ENCODE measurements at places on chromosomes 1 and 21.

- DNase-seq, result no peak
Measured at GRCh38 chr1:17909634-17910033, 154.5 kb downstream of the ACTL8 start.

DNA sequence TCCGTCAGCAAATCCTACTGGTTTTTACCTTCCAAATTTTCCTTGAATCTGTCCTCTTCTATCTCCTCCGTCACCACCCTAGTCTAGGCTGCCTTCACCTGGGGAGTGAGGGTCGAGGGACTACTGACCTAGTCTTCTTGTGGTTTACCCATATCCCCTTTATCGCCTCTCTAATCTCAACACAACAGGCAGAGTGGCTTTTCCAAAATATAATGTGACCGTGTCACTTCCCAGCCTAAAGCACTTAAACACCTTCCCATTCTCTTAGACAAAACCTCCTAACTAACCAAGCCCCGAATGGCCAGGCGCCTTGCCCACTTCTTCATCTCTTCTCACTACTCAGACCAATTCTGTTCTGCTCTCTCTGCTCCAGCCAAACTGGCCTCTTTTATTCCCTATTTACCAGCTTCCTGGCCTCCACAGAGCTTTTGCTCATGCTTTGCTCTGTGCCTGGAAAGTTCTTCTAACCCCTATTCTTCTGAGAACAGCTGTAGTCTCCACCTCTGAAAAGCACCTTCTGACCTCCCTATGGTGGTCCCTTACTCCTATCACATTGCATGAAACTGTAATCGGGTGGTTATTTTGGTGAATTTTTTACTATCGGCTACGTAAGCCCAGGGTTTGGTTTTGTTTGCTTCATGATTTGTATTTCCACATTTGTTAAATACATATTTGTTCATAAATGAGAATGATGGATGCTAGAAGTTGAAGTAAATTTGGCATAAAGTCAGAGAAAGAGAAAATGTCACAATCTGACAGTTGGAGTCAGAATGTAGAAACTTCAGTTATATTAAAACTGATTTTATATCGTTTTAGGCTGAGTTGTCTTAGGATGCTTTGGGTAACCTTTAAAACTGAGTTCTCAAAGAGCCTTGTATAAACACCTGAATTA, 1.2 kb upstream of the NBPF1 start:
- no peak for DNase-seq

GRCh38 chr1:154325583-154326545, 539 bp downstream of the ATP8B2 start:
- peak; percentile 57 for DNase-seq

DNA sequence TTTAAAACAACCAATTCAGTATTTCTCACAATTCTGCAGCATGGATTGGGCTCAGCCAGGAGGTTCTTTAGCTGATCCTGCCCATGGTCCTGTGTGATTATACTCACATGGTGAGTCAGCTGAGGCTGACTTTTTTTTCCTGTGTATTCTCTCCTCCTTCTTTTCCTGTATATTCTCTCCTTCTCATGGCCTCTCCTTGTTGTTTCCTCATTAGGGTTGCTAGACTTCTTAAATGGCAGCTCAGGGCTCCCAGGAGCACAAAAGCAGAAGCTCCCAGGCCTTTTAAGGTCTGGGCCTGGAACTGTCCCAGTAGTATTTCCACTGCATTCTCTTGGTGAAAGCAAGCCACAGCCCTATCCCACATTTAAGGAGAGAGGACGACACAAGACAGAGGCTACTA, 26.8 kb downstream of the VANGL1 start:
- no peak for DNase-seq

GRCh38 chr1:239882967-239883366, 208.7 kb upstream of the FMN2 start:
- no peak for DNase-seq

DNA sequence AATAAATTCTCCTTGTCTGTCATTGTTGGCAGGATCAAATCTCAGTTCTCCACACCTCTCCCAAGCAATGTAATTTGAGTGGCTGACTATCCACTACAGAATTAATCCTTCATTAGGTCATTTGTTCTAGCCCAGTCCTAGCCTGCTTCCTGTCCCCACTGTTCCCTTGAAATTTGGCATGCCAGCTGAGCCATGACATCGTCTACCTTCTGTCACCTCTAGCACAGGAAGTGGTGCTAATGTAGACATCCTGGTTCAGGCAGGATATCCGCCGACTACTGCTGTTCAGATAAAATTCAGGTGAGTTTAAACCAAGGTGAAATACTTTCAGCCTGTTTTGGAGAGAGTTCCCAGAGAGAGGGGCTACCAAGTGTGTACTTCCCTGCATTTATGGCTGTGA, 5.9 kb downstream of the CHRM3 start:
- DNase-seq, result no peak

- no peak for DNase-seq
Measured at GRCh38 chr1:116514708-116515525, 55.9 kb downstream of the CD58 start.

- peak; percentile 89 for DNase-seq
Measured at GRCh38 chr1:28163496-28164161, 12.9 kb downstream of the PTAFR start.

DNA sequence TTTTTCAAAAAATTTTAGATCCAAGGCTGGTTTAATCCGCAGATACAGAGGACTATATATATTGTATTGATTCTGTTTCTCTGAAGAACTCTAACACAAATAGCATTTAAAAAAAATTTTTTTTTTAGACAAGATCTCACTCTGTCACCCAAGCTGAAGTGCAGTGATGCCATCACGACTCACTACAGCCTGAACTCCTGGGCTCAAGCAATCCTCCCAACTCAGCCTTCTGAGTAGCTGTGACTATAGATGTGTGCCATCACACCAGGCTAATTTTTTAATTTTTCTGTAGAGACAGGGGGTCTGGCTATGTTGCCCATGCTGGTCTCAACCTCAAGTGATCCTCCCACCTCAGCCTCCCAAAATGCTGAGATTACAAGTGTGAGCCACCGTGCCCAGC, 3.0 kb downstream of the ANKRD45 start:
- no peak for DNase-seq

GRCh38 chr21:42524341-42525028, 10.8 kb downstream of the SLC37A1 start:
- DNase-seq, result peak; percentile 19

- peak; percentile 78 for DNase-seq
Measured at GRCh38 chr1:243903041-243903440, 53.0 kb upstream of the AKT3 start.

GRCh38 chr1:145758116-145758515, 38.8 kb downstream of the CD160 start:
- DNase-seq, result no peak

DNA sequence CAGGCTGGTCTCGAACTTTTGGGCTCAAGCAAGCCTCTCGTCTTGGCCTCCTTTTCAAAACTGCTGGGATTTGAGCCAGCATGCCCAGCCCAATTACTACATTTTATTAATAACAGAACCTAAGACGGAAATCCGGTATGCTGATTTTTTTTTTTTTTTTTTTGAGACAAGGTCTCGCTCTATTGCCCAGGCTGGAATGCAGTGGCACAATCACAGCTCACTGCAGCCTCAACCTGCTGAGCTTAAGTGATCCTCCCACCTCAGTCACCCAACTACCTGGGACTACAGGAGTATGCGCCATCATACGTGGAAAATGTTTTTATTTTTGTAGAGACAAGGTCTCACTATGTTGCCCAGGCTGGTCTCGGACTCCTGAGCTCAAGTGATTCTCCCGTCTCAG, 20.2 kb downstream of the ACBD3 start:
- DNase-seq, result no peak

GRCh38 chr21:45927851-45928850, 53.4 kb upstream of the COL6A1 start:
- no peak for DNase-seq

- DNase-seq, result no peak
Measured at GRCh38 chr1:224786533-224787250, 142.8 kb upstream of the DNAH14 start.

DNA sequence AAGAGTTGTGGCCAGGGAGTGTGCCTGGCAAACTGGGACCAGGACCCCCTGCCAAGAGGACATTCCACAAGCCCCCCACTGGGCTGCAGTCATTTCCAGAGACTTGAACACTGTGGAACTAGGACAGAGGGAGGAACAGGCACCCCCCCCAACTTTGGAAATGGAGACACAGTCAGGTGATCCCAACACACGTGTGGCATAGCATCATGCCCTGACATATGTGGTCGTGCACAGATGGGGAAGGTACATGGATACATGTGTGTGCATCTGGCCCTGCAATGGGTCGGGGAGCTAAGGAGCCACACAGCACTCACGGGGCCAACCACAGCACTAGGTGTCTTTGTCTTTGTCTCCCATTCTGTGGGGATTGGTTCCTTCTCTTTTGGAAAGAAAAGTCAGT, 6.6 kb upstream of the TFF3 start:
- DNase-seq, result no peak

DNA sequence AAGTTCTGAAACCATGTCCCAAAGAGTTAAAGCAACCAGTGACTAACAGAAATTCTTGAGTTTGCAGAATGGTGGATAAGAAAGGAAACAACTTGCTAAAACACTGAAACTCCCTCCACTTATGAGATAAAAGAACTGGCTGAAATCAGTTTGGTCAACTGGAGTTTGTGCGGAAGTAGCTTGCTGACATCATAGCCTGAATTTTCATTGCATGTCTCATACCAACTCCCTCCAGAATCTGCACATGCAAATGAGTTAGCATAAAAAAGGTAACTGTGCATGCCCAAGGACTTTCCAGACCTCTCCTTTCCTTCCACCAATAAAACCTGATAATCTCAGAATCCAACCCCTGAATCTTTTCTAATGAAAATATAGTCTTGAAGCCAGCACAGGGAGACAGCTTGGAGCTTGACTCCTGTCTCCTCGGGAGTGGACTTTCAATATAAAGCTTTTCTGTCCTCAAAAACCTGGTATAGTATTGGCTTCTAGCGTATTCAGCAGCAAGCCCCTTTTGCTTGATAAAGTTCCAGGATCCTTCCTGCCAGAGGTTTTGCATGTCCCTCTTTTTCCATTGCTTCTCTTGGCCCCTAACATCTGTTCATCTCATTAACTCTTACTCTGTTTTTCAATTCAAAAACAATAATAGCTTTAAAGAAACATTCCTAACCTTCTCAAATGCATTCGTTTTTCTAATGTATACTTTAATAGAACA, 785.8 kb upstream of the ADGRL4 start:
- DNase-seq, result no peak

DNA sequence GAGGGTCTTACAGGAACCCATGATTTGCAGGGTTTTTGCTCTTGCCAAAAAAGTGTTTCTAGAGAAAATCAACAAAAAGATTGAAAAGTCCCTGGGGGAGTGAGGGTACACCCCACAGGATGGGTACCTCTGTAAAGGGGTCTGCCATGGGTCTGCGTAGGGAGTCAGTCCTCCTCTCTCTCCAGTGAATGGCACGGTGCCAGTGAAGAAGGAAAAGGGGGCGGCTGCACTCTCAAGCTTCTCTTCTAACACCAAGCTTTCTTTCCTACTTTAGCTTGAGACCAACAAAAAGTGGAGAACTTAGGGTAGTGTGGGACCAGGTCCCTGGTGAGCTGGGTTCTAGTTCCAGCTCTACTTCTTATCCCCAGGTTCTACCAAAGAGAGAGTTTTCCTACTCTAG, 87.4 kb downstream of the GLUL start:
- no peak for DNase-seq

DNA sequence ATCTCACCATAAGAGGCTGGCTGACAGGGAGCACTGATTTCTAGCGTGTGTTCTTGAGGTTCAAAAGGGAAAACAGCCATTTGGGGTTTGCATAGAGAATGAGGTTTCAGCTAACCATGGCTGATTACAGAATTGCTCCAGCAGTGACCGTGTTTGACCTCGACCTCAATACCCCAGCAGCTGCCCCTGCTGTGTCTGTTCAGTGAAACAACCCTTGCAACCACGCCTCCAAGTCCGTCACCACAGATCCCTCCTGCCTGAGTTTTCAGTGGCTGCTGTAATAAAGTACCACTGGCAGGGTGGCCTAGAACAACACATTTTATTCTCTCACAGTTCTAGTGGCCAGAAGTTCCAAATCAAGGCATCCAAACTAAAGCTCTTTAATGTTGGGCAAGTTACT, 147.7 kb downstream of the HUNK start:
- DNase-seq, result no peak

DNA sequence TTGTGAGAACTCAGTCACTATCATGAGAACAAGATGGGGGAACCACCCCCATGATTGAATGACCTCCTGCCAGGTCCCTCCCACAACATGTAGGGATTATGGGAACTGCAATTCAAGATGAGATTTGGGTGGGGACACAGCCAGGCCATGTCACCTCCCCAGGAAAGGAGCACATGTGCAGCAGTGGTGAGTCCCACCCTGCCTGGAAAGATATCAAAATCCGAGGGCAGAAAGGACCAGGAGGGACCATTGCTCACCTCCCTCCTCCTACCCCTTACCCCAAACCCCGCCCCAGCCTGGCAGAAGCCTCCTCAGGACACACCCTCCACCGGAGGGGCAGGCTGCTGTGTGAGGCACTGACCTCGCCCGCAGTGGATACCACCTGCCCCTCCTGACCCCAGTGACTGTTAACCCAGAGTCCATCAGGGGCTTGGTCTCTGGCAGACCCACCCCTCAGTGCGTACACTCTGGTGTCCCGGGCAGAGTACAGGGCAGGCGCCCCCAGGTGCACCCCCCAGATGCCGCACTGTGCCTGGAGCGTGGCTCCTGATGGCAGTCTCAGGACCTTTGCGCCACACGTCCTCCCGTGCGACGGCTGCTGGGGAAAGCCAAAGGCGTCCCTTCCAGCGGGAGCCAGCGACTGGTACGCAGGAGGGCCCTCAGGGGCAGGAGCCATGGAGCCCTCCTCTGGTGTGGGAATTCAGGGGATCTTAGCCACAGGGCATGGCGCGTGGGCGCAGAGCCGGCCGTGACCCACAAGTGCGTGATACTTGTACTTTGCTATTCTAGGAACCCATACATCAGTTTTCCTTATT, 20.9 kb downstream of the PDXK start:
- DNase-seq, result no peak

DNA sequence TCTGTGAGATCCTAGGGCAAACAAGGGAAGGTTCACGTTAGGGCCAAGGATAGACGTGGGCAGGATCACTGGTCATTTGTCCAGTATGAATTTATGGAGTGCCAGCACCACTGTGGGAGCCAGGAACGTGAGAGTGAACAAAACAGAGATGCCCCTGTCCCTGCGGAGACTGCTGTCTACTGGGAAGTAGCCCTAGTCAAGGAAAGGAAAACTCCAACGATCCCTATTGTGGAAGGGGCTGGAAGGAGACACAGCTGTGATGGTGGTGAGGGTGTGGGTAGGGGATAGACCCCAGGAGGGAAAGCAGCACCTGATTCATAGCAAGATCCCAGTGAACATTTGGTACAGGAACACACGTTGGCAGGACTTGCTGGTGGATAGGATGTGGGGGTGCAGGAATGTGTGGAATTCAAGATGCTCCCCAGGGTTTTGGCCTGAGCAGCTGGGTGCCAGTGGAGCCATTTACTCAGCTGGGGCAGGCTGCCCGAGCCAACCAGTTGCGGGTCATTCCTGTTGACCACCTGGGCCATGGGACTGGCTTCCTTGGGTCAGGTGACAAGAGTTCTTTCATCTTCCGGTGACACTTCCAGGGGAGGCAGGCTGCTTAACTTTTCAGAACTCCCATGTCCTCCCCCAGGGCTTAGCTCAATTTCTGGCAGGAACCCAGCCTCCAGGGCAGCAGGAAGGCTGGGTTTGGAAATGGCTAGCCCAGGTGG, 1.2 kb upstream of the ATP13A2 start:
- no peak for DNase-seq

All from globus pallidus (tissue), 1 donor.